ENCODE measurements at places on chromosomes 2 and 18.

DNA sequence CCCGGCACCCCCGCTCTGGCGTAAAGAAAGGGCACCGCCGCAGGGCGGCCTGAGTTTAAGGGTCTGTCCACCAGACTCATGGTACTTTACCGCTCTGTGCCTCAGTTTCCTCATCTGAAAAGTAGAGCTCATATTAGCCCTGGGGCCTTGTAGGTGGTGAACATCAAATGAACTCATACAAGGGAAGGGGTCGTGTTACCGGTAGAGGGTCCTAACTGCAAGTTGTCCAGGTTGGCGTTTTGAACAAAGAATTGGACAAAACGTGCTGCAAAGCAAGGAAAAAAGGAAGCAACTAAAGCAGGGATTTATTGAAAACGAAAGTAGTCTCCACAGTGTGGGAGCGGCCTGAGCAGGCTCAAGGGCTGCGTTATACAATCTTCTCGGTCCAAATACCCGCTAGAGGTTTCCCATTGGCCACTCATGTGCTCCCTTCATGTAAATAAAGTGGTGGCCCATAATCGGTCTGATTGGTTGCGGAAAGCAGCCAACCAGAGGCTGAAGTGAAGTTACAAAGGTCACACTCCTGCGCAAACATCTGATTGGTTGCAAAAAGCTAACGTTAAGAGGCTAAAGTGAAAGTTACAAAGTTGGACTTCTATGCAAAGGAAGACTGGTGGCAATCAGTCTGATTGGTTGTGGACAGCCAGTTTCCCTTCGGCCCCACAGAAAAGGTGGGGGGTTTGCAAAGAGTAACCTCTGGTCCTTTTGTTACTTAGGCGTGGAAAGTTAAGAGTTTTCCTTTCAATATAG is 80.7 kb upstream of the LDLRAD4 start:
- DNase-seq: no peak

- no peak for DNase-seq
These were observed 327.6 kb downstream of the TDRD15 start for GRCh38 chr2:21451403-21451802.

GRCh38 chr18:74084184-74084855 is 63.3 kb downstream of the FBXO15 start:
- DNase-seq: no peak

DNA sequence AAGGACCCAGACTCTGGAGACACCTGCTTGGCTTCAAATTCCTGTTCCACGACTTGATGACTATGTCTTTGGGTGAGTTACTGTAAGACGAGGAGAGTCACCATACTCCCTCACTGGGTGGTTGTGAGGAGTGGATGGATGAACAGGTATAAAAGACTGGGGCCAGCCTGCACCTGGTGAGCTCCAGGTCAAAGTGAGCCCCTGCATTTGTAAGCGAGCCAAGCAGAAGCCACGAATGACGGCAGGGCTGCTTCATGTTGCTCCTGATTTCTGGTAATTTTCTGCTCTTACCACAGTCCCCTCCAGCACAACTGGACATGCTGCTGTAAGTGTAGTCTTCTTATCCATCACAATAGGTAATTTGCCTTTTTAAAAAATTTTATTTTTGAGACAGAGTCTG is 86.6 kb downstream of the POLR1A start:
- no peak for DNase-seq

- DNase-seq: no peak
These were observed 417.4 kb downstream of the TNS1 start for GRCh38 chr2:217585362-217585761.

All from DMS79 (cell line).